A673 (cell line): ENCODE measurements at places on chromosomes 6 and 20. TPM values are rescaled to one million over a fixed set of nuclear protein-coding genes. Genes with fewer than 3 reads are reported as not detected.

Gene FAM209B
- 0.45 and 0.81 TPM in 2 replicates for total RNA-seq

DNA sequence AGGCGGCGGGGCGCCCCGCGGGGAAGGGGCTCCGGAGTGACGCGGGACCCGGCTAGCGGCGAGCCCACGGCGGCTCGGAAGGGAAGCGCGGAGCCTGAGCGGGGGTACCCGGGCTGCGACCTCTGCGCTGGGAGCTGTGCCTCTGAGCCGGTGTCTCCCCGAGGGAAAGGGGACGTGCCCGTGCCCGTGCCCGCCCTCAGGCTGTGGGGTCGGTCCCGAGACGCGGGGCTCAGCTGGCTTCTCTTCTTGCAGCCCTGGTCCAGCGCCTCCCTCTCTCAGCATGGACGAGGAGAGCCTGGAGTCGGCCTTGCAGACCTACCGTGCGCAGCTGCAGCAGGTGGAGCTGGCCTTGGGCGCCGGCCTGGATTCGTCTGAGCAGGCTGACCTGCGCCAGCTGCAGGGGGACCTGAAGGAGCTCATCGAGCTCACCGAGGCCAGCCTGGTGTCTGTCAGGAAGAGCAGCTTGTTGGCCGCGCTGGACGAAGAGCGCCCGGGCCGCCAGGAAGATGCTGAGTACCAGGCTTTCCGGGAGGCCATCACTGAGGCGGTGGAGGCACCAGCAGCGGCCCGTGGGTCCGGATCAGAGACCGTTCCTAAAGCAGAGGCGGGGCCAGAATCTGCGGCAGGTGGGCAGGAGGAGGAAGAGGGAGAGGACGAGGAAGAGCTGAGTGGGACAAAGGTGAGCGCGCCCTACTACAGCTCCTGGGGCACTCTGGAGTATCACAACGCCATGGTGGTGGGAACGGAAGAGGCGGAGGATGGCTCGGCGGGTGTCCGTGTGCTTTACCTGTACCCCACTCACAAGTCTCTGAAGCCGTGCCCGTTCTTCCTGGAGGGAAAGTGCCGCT lies 686 bp downstream of the ZGPAT start:
- H3K36me3 ChIP-seq = peaks cover 62% of the 10 kb centered on the region
- no peak for DNase-seq
- peak overlapping the region; percentile 87 for H3K27ac ChIP-seq
- H3K27me3 ChIP-seq = no peaks in the 10 kb centered on the region
- H3K4me3 ChIP-seq = peak overlapping the region; percentile 98

DNA sequence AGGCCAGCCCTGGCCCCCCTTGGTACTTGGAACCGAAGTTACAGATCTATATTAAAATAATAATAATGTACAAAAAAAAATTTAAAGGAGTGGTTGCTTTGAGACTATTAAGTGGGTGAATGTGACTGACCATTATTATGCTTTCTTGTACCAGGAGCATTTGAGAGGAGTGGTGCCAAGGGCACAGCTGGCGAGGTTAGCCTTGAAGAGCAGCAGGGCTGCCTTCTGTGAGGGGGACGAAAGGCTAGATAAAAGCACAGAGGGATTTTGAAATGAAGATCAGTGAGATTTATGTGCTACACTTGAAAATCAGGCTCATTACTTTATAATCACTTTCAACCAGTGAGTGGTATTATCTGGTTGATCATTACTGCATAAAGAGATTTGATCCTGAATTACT lies 48.6 kb downstream of the FIG4 start:
- no peak overlapping the region for H3K4me3 ChIP-seq
- H3K4me1 ChIP-seq = no peaks in the 10 kb centered on the region
- no peaks in the 10 kb centered on the region for H3K36me3 ChIP-seq
- H3K27ac ChIP-seq = no peak overlapping the region

GRCh38 chr20:44023515-44024371 lies 109.1 kb downstream of the TOX2 start:
- H3K4me3 ChIP-seq = no peak overlapping the region
- peaks cover 24% of the 10 kb centered on the region for H3K4me1 ChIP-seq
- no peaks in the 10 kb centered on the region for H3K36me3 ChIP-seq
- no peak for DNase-seq
- H3K27ac ChIP-seq = no peak overlapping the region
- H3K27me3 ChIP-seq = no peaks in the 10 kb centered on the region

Gene SCRT2
- total RNA-seq = 0.50 and 0.69 TPM in 2 replicates

- DNase-seq = no peak
- no peaks in the 10 kb centered on the region for H3K36me3 ChIP-seq
- no peak overlapping the region for H3K4me3 ChIP-seq
- peaks cover 24% of the 10 kb centered on the region for H3K4me1 ChIP-seq
- no peak overlapping the region for H3K27ac ChIP-seq
Observed at GRCh38 chr6:170174771-170175643, 115.9 kb downstream of the DLL1 start.

Gene OPN5
- not detected in 2 replicates for total RNA-seq

DNA sequence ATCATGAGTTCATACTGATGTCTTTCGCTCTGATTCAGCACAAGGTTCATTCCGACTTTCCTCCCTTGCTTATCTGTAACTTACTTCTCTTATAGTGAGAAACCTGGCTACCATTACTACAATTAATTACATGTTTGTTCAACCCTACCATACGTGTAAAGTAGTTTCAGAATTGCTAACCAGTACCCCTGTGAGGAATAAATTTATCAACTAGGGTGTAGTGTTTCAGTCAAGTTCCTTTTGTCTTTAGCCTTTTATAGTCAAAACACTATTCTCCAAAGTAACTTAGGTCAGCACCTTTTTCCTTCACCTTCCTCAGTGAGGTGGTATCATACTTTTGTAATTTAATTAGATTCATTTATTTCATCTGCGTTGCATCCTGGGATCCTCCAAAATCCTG lies 64.9 kb downstream of the MAP3K4 start:
- H3K27me3 ChIP-seq = no peaks in the 10 kb centered on the region
- H3K4me1 ChIP-seq = no peaks in the 10 kb centered on the region
- no peak overlapping the region for H3K27ac ChIP-seq
- no peak overlapping the region for H3K4me3 ChIP-seq
- no peak for DNase-seq
- H3K36me3 ChIP-seq = no peaks in the 10 kb centered on the region

Gene PNLDC1
- total RNA-seq = 0.58 TPM in 1 of 2 replicates, not detected in the other

DNA sequence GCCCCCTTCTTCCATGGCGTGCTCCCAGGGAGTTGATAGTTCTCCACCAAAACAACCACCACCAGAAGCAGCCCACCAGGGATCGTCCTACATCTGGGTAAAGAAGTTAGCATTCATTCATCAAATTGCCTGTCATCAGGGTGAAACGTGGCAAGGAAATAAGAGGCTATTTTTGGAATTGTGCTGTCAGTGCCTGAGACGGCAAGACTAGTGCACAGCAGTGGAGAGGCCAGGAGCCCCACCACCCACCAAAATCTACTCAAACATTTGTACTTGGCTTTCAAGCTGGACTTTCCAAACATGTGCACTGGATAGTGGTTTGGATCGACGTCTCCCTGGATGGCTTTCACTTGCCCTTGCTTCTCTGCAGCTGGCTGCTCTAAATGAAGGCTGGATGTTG lies 44.8 kb downstream of the TXNDC5 start:
- no peak for DNase-seq
- no peaks in the 10 kb centered on the region for H3K36me3 ChIP-seq
- H3K27ac ChIP-seq = no peak overlapping the region
- no peak overlapping the region for H3K4me3 ChIP-seq

DNA sequence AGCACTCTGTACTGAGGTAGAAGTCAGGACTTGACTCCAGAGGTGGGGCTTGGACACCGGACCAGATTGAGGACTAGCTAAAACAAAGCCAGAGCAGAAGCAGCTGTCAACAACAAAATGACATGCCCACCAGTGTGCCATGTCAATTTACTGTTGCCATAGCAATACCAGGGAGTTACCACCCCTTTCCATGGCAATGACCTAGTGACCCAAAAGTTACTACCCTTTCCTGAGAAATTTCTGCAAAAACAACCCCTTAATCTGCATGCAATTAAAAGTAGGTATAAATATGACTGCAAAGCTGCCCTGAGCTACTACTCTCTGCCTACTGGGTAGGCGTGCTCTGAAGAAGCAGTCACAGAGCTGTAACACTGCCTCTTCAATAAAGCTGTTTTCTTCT lies 21.0 kb downstream of the MAP3K5 start:
- no peaks in the 10 kb centered on the region for H3K36me3 ChIP-seq
- H3K27me3 ChIP-seq = no peaks in the 10 kb centered on the region
- DNase-seq = no peak
- no peak overlapping the region for H3K4me3 ChIP-seq
- H3K27ac ChIP-seq = no peak overlapping the region

GRCh38 chr6:17281497-17282481 lies 628 bp downstream of the RBM24 start:
- H3K27me3 ChIP-seq = peaks cover 6% of the 10 kb centered on the region
- H3K4me3 ChIP-seq = peak overlapping the region; percentile 57
- H3K4me1 ChIP-seq = peaks cover 5% of the 10 kb centered on the region
- no peaks in the 10 kb centered on the region for H3K36me3 ChIP-seq

Gene HTR1E
- total RNA-seq = not detected in 2 replicates

GRCh38 chr6:95417856-95418255 lies 159.5 kb upstream of the MANEA start:
- no peaks in the 10 kb centered on the region for H3K27me3 ChIP-seq
- no peak overlapping the region for H3K4me3 ChIP-seq
- H3K27ac ChIP-seq = no peak overlapping the region
- peak; percentile 63 for DNase-seq
- H3K36me3 ChIP-seq = no peaks in the 10 kb centered on the region

GRCh38 chr6:68328156-68328555 lies 306.9 kb upstream of the ADGRB3 start:
- H3K4me1 ChIP-seq = no peaks in the 10 kb centered on the region
- no peak overlapping the region for H3K4me3 ChIP-seq
- no peaks in the 10 kb centered on the region for H3K36me3 ChIP-seq
- DNase-seq = no peak

Gene PLCB4
- 4.7 and 6.2 TPM in 2 replicates for total RNA-seq

GRCh38 chr6:143064271-143064670 lies 3.6 kb downstream of the AIG1 start:
- no peak overlapping the region for H3K27ac ChIP-seq
- H3K27me3 ChIP-seq = no peaks in the 10 kb centered on the region
- no peak for DNase-seq
- no peak overlapping the region for H3K4me3 ChIP-seq

- DNase-seq = no peak
- no peak overlapping the region for H3K4me3 ChIP-seq
- H3K27ac ChIP-seq = no peak overlapping the region
- H3K27me3 ChIP-seq = no peaks in the 10 kb centered on the region
- H3K36me3 ChIP-seq = no peaks in the 10 kb centered on the region
Observed at GRCh38 chr6:3294921-3295871, 36.4 kb downstream of the PSMG4 start.

GRCh38 chr6:117441824-117442264 lies 16.1 kb upstream of the ROS1 start:
- no peak overlapping the region for H3K4me3 ChIP-seq
- H3K4me1 ChIP-seq = no peaks in the 10 kb centered on the region
- H3K27ac ChIP-seq = no peak overlapping the region

Gene WFDC10A
- not detected in 2 replicates for total RNA-seq

GRCh38 chr6:15909290-15910070 lies 219.4 kb upstream of the MYLIP start:
- no peaks in the 10 kb centered on the region for H3K4me1 ChIP-seq
- H3K4me3 ChIP-seq = no peak overlapping the region
- H3K27me3 ChIP-seq = no peaks in the 10 kb centered on the region
- no peak for DNase-seq

DNA sequence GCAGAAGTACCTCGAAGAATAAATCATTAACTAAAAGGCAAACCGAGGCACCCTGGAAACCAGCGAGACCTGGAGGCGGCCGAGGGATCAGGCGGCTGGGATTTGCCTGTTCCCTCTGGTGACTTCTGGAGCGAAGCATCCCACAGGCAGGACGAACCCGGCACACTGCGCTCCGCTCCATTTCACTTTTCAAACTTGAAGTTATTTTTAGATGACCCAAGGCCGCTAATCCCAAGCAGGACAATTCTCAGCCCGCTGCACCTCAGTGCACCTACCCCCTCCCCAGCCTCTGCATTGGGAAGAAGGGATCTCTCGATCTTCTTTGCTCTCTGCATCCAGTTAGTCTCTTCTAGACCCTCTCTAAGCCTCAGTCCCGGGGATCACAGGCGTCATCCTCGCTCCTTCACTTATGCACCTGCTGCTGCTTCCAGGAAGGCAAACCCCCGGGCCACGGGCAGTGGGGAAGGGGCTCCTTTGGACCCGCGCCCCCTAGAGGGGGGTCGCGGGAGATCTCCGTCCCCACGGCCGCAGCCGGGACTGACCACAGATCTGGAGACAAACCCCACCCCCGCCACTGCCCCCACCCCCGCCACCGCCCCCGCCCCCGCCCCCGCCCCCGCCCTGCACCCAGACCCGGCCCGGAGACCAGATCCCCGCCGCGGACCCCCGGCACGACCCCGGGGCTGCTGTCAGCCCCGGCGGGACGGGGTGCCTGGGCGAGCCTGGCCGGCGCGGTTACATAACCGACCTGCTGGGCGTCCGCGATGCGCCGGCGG lies 636 bp downstream of the RCAN2 start:
- peak overlapping the region; percentile 38 for H3K4me3 ChIP-seq
- no peak overlapping the region for H3K27ac ChIP-seq
- H3K36me3 ChIP-seq = no peaks in the 10 kb centered on the region
